Naive B cell (primary cell): ENCODE measurements at places on chromosomes 5 and 9. TPM values are rescaled to one million over a fixed set of nuclear protein-coding genes. Genes with fewer than 3 reads are reported as not detected.
A peak's percentile ranks its signal among the peaks of the same experiment; 100 is the strongest.

- peaks cover 10% of the 10 kb centered on the region for H3K27me3 ChIP-seq
- no peak overlapping the region for H3K4me3 ChIP-seq
- no peaks in the 10 kb centered on the region for H3K4me1 ChIP-seq
- no peak for DNase-seq
- H3K27ac ChIP-seq, result no peak overlapping the region
Measured at GRCh38 chr5:62138607-62139006, 167.4 kb upstream of the KIF2A start.

FAM240B gene
- polyA plus RNA-seq, result not detected

GRCh38 chr5:169942181-169942580 lies 38.1 kb downstream of the INSYN2B start:
- peaks cover 12% of the 10 kb centered on the region for H3K36me3 ChIP-seq
- H3K27me3 ChIP-seq, result no peaks in the 10 kb centered on the region
- no peak overlapping the region for H3K27ac ChIP-seq
- no peak for DNase-seq
- peaks cover 22% of the 10 kb centered on the region for H3K4me1 ChIP-seq

- no peak overlapping the region for H3K27ac ChIP-seq
- no peaks in the 10 kb centered on the region for H3K36me3 ChIP-seq
- H3K4me1 ChIP-seq, result peaks cover 15% of the 10 kb centered on the region
- DNase-seq, result no peak
- no peak overlapping the region for H3K4me3 ChIP-seq
Measured at GRCh38 chr5:66824476-66824875, 228.3 kb downstream of the MAST4 start.

- no peaks in the 10 kb centered on the region for H3K4me1 ChIP-seq
- H3K27ac ChIP-seq, result no peak overlapping the region
- H3K4me3 ChIP-seq, result no peak overlapping the region
- peaks cover 29% of the 10 kb centered on the region for H3K36me3 ChIP-seq
- H3K27me3 ChIP-seq, result peaks cover 46% of the 10 kb centered on the region
Measured at GRCh38 chr5:1744393-1745122, 55.1 kb downstream of the MRPL36 start.

- no peaks in the 10 kb centered on the region for H3K36me3 ChIP-seq
- H3K4me1 ChIP-seq, result peaks cover 31% of the 10 kb centered on the region
- H3K4me3 ChIP-seq, result no peak overlapping the region
- DNase-seq, result no peak
Measured at GRCh38 chr5:52796031-52796430, 8.3 kb downstream of the ITGA1 start.

DNA sequence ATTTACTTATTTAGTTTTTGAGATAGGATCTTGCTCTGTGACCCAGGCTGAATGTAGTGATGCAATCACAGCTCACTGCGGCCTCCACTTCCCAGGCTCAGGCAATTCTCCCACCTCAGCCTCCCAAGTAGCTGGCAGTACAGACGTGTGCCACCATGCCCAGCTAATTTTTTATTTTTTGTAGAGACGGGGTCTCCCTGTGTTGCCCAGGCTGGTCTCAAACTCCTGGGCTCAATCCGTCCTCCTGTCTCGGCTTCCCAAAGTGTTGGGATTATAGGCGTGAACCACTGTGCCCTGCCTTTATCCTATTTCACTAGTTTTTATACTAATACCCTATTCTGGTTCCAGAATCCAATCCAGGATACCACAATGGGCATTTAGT lies 6.8 kb downstream of the RPS14 start:
- peaks cover 30% of the 10 kb centered on the region for H3K36me3 ChIP-seq
- peaks cover 37% of the 10 kb centered on the region for H3K4me1 ChIP-seq
- no peak for DNase-seq
- H3K4me3 ChIP-seq, result no peak overlapping the region

- peaks cover 7% of the 10 kb centered on the region for H3K36me3 ChIP-seq
- no peak overlapping the region for H3K27ac ChIP-seq
Measured at GRCh38 chr5:138809391-138809790, 56.2 kb downstream of the CTNNA1 start.

DNA sequence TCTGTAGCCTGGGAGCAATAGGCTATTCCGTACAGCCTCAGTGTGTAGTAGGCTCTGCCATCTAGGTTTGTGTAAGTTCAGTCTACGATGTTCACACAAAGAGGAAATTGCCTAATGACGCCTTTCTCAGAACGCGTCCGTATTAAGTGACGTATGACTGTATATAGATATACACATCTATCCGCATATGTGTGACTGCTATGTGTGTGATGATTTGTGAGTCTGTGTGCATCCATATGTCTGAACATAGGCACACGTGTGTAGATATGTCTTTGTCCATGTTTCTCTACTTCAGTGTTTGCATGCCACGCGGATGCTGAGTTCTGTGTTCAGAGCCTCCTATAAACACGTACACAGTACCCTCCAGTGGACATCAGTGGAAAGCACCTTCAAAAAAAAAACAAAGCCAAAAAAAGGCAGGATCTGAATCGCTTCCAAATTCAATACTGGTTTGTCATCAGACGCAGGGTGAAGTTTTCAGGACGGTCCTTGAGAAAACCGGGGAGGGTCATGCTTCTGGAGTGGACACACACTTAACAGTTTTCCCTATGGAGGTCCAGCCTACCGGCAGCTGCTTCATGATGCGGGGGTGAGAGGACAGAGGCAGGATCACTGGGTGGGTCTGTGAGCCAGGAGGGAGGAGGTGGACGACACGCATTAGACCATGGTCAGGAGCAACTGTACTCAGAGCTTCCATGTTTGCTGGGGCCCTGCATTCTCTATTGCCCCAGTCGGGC lies 29.5 kb upstream of the ALDH1B1 start:
- H3K4me3 ChIP-seq, result no peak overlapping the region
- peak overlapping the region; percentile 57 for H3K27ac ChIP-seq

DNA sequence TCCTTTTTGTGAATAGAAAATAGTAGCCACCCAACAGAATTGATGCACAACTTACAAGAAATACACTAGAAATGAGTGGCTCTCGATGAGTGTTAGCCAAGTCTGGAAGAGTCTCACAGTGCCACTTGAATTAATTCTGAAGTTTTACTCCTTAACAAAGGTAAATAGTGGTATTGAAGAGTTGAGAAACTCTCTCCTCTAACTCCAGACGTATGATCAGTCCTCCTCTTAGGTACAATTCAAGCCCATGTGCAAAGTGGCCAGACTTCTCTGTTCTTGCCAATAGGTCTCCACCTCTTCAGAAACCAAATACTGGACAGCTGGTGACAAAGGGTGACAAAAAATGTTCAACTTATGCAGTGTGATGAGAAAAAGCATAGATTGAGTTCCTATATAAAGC lies 38.5 kb upstream of the ADAMTS16 start:
- no peak overlapping the region for H3K4me3 ChIP-seq
- H3K27me3 ChIP-seq, result no peaks in the 10 kb centered on the region
- no peak for DNase-seq
- H3K27ac ChIP-seq, result no peak overlapping the region
- no peaks in the 10 kb centered on the region for H3K4me1 ChIP-seq

BARHL1 gene
- not detected for polyA plus RNA-seq

DNA sequence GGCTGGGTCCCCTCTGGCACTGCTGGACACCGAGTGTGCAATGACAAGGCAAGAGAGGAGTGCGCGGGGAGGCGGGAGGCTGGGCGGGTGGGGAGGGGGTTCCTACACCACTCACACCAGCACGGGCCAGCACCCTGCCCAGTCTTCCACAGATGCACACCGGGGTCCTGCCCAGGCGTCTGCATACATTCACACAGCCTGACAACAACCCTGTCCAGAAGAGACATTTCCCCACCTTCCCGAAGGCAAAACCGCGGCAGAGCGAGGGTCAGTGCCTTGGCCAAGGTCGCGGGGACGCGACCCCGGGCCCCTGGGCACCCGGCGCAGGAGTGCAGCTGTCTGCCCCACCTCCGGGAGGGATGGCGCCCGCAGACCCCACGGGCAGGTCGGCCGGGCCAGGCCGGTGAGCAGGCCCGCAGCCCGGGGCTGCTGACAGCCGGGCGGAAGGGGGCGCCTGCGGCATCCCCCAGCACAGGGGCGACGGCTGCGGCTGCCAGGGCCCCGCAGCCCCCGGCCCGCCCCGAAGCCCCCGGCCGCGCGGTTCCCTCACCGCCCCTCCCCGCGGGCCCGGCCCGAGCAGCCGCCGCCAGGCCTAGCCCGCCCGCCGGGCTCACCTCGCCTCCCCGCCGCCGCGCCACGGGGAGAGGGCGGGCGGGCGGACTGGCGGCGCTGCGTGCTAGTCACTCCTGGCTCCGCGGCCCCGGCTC lies 496 bp downstream of the MAPK9 start:
- peak overlapping the region; percentile 90 for H3K4me3 ChIP-seq
- no peaks in the 10 kb centered on the region for H3K36me3 ChIP-seq
- H3K27me3 ChIP-seq, result no peaks in the 10 kb centered on the region
- peak overlapping the region; percentile 73 for H3K27ac ChIP-seq
- H3K4me1 ChIP-seq, result peaks cover 47% of the 10 kb centered on the region
